ENCODE measurements at places on chromosomes 4 and X.

DNA sequence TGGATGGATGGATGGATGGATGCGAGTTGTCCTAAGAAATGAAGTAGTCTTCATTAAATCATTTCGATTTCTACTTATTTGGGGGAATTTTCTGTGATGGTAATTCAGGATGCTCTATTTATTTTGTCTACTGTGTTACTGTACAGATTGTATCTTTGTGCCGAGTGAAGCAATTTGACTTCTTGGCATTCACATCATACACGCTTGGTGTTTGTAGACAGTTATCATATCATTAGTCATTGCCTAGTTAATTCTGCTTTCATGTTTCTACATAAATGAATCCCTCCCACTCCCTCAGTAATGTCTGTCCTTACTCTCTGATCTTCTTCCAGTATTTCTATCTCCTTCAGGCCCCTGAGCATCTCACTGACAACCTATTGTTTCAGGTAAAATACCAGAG lies 64.0 kb downstream of the RASGEF1B start:
- peak; percentile 0 for DNase-seq

DNA sequence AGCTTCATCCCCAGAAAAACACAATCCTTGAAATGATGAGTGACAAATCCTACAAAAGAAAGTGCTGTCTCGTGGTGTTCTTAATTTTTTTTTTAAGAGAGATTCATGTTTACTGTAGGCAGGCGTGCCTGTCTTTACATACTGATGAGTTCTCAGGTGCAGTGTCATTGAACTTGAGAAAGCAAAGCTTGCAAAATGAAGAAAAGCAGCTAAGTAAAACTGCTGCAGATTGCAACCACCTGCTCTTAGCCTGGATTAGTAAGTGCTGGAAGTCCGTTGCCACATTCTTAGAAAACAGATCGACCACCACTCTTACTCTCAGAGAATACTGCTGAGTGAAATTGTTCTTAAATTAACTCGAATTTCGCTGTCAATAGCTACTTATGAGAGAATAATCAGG lies 854.6 kb downstream of the TRIML1 start:
- DNase-seq = no peak

DNA sequence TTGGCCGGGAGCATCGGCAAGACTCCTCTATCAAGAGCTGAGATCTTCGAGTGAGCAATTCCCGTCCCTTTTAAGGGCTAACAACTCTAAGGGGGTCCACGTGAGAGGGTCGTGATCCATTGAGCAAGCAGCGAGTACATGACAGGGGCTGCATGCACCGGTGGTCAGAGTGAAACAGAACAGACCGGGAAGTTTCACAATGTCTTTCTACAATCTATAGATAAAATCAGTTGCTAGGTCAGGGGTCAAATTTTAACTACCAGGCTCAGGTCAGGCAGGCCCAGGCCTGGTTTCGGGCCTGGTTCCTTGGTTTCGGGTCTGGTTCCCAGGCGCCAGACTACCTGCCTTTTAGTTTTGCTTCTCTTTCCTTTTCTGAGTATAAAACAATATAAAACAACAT lies 160.1 kb downstream of the PTCHD1 start:
- no peak for DNase-seq

DNA sequence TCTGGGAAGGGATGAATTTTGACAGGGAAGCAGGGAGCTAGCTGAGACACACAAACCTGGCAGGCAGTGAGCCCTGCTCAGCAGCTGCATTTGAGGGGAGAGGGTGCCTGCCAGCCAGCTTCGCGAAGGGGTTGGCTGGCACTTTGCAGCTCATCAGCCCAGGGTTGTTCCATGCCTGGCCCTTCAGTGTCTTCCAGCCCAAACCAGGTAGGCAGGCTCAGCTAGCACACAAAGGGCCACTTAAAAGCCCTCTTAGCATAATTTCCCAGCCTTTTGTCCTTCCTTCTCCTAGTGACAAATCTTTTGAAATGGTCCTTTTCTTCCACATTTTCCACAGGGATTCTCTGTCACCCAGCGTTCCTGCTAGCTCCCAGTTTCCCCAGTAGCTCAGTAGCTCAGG lies 4.3 kb upstream of the FRMPD3 start:
- no peak for DNase-seq

- no peak for DNase-seq
These were observed 166.1 kb upstream of the NDST3 start for GRCh38 chr4:117868201-117868600.

DNA sequence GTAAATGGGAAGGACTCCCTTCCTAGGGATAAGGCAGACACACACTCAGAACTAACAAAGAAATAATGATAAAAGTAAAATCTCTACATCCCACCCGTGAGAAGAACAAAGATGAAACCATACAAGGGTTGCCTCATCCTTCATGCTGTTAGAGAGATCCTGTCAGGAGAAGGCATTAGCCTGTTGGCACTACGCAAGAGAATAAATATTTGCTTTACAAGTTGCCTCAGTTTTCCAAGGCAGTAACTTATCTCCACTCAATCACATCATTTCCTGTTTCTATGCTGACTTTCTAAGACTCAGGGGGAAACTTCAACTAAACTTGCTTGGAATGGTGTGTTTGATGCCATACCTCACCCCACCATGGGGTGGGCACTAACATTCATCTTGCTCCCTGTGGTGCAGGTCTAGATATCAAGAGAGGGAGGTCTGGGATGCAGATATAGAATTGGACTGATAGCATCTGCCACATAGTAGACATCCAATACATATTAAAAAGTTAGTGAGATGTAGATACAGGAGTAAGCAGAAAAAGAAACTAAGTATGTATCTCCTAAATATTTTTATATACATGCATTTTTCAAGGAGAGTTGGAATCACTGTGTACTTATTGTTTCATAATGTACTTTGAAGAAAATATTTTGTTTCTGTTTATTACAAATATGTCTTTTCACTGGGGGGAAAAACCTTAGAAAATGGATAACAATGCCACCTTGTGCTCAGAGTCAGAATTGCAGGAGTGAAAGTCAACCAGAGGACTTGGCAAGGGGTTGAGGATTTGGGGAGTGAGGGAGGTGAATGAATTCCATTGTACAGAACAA lies 57.2 kb upstream of the BEX4 start:
- peak; percentile 23 for DNase-seq

GRCh38 chr4:177177541-177178081 lies 132.1 kb upstream of the NEIL3 start:
- DNase-seq = peak; percentile 85

GRCh38 chr4:130395871-130396270 lies 1299.9 kb downstream of the C4orf33 start:
- peak; percentile 80 for DNase-seq

GRCh38 chrX:11412715-11413623 lies 119.8 kb downstream of the AMELX start:
- DNase-seq = no peak

DNA sequence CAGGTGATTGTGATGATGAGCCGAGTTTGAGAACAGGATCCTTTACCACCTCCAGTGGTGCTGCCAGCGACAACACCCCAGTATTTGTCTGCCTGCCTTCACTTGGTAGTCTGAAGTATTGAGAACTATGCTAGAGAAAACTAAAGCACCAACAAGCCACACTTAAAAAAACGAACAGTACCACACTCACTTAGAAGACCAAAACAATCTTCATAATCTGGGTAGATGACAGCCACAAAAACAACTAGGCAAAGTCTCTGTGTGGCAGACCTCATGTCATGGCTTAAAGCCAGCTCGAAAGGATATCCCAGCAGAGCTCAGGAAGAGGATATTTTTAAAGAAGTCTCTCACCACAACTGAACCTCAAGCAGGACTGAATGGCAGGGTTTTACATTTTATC lies 236.0 kb downstream of the GPC3 start:
- no peak for DNase-seq

DNA sequence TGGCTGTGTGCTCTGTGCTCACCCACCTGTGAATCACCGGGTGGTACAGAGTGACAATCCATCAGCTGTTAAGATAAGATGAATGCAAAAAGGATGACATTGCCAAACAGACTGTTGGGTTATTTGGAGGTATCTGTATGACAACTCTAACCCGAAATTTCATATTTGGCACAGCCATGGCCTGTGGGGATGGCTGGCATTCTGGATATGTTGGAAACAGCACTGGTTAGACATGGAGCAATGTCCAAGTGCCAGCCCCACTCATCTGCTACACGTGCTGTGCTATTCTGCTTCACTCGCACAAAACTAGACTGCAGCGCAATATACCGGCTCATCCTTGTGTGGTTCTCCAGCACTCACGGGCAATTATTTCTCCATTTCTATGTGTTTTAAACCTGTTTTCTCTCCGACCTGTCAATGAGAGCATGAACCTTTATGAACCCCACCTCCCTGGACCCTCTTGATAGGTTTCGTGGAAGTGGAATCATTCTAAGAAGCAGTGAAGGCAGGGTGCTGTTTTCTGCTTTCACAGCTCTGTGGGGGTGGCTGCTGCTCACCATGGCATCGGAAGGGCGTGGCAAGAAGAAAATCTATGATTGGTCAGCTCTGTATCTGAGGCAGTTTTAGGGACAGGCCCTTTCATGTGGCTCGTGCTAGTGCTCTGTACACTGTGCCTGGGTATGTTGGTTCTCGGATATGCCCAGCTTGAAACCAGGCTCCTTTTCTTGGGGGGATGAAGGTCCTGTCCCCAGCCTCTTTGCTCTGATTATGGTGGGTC lies 94.9 kb downstream of the ENPP6 start:
- no peak for DNase-seq

DNA sequence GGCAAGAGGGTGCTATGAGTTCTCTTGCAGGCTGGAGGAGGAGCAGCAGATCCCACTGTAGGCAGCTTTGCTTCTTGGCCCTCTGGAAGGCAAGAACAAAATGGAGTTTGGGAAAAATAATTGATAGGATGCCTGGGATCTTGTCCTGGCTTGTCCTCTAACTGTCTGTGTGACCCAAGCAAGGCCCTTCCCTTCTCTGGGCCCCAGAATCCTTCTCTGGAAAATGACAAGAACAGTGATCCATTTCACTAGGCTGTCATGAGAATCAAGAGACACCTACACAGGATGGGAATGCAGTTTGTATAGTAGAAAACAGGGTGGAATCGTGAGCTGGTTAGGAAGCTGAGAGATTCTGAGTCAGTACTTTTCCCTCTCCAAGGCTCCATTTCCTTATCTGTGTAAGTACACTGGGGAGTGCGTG lies 133.3 kb downstream of the PJA1 start:
- peak; percentile 42 for DNase-seq

- DNase-seq = no peak
These were observed 105.7 kb downstream of the PTTG2 start for GRCh38 chr4:38065900-38066299.

- DNase-seq = no peak
These were observed 872.6 kb downstream of the FSTL5 start for GRCh38 chr4:161291222-161291621.

- no peak for DNase-seq
These were observed 692.8 kb upstream of the TENM3 start for GRCh38 chr4:181550381-181550780.

DNA sequence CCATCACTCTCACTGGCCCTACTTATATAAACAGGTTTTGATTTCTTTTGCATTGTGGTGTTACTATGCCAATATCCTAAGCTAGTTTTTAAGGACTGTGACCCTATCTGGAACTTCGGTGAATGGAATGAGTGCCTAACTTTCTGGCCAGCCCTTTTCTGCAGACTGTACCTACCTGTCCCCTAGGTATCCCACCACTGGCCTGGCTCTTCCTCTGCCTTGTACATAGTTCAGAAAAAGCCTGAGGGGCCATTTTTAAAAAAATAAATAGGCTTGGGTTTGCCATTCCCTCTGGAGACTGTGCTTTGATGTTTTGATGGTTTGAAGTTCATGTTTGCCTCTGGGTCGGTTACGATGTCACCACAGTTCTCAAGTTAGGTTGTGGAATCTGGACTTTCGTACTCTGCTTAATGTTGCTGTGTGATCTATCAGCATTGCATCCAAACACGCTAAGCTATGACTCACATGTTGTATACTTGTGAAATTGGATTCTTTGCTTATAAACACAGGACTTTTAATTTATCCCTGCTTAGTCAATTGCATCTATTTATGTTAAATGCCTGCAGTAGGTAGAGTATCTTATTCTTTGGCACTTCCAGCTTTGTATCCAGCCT lies 182.0 kb downstream of the ANKRD50 start:
- DNase-seq = peak; percentile 53

DNA sequence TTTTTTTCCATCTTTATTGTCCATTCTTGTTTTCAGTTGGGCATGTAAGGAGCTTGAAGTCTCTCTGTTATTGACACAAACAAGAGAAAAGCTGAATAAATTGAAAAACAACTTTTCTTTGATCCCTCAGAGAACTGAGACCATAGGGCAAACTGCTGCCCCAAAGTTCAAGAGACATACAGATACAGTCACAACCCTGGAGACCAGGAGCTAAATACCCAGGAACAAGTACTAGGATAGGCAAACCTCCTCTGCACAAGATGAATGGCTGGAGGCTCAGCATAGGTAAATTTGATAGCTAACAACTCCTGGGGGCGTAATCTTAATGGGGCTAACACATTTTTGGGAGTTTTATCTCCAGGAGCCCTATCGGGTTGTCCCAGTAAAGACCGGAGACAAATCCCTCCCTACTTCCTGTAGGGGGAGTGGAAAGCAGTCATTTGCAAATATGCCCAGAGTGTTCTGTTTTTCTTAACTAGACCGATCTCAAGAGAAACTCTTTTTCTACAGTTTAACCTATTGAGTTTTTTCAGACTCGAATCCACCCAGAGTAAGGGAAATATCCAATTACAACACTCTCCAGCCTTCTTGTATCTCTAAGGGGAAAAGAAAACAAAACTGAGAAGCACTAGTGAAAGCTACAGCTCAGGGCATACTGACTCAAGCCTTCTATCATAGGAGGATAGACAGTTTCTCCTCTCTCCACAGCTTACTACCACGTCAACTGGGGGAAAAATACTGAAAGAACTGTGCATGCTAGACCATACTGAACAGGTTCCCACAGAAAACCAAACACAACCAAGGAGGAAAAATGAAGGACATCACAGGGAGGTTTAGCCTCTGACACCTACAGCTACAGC lies 23.1 kb downstream of the MAGEA8 start:
- peak; percentile 3 for DNase-seq

- no peak for DNase-seq
These were observed 127.7 kb downstream of the RBMX2 start for GRCh38 chrX:130529531-130529930.

- no peak for DNase-seq
These were observed 52.5 kb downstream of the SNX25 start for GRCh38 chr4:185261946-185262345.

DNA sequence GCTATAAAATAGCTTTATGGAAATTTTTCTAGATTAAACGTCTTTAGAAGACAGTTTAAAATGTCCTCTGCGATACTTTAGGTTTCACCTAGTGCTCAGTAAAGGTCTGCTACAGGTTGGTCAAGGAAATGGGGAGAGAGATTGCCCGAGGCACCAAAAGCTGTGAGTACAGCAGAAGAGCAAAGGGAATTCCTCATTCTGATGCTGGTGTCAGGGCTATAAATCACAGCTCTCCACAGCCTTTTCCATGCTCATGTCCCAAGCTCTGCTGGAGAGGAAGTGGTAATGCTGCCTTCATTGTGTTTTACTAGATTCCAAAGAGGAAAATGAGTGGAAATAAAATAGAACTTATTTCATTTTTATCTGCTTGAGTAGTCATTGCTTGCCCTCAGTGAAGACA lies 2060.4 kb downstream of the ARAP2 start:
- DNase-seq = peak; percentile 14

- DNase-seq = peak; percentile 47
These were observed 1026.9 kb upstream of the SLIT2 start for GRCh38 chr4:19224820-19225219.

Data from amniotic epithelial cell (primary cell).